ENCODE measurements at places on chromosomes 6 and 20.

DNA sequence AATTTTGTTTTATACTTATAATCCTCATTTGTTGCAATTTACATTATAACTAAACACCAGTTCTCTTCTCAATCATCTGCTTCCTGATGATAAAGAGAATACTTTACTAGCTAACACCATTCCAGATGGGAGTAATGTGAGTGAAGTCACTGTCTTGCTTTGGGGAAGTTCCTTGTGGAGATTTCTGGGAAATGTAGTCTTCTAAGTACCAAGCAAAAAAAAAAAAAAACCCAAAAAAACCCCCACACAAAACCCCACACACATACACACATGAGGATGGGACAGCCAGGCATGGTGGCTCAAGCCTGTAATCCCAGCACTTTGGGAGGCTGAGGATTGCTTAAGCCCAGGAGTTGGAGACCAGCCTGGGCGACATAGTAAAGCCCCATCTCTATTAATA is 2.2 kb upstream of the SNPH start:
- DNase-seq, result no peak

GRCh38 chr6:27452496-27452897 is 20.4 kb downstream of the ZNF184 start:
- DNase-seq, result no peak

DNA sequence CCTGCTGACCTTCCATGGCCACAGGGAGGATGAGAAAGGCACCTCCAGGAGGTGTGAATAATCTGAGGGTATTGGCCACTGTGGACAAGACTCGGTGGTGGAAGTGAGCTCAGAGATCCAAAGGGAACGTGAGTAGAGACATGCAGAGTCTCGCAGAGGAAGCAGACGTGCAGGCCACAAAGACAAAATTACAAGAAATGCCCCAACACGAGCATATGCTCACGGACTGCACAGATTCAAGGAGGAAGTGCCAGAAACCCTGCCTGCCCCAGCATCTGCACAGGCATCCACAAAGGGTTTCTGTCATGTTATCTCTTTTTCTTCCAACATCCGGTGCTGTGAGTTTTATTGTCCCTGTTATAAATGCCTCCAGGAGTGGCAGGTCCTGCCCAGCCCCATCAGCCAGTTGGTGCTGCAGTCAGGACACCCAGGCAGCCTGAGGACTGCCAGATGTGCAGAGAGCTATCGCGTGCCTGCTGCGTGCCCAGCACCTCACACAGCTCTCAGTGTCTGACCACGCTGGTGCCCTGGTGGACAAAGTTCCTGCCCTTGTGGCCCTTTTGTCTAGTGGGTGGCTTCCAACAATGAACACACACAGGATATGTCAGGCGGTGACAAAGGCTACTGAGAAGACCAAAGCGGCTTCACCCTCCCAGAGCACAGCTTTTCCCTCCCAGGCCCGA is 34.0 kb upstream of the FANCE start:
- no peak for DNase-seq

- no peak for DNase-seq
Measured at GRCh38 chr6:162875070-162875469, 147.3 kb downstream of the PACRG start.

DNA sequence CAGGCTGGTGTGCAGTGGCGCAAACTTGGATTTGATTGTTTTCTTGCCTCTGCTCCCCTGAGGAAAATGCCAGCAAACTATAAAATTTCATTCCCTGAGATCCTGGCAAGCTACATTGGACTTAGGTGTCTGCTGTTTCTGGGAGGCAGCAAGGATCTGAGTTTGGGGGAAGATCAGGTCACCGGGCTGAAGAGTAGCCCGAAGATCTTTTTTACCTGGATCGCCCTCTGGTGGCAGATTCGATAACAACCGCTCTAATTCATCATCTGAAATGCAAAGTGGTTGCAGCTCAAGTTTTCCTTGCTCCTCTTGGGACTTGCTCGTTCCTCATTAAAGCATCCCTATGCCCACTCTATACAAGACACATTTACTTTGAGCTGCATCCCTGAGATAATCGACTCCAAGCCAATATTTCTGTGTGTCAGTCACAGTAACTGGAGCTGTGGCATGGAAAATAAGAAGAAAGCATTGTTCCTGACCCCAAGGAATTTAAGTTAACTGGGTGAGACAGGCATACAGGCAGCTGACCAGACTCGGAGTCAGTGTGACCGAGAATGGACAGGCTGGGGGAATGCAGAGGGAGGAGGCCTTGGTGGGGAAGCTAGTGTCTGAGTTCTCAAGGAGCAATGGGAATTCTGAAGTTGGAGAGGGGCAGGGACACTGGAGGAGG is 131.8 kb upstream of the PROKR2 start:
- peak; percentile 15 for DNase-seq

- DNase-seq, result no peak
Measured at GRCh38 chr6:6758915-6759654, 170.6 kb downstream of the LY86 start.

GRCh38 chr6:122374307-122374706 is 25.1 kb upstream of the HSF2 start:
- DNase-seq, result no peak

GRCh38 chr20:25085756-25086495 is 4.0 kb upstream of the VSX1 start:
- DNase-seq, result no peak

GRCh38 chr6:124670801-124671200 is 291.4 kb upstream of the RNF217 start:
- no peak for DNase-seq

GRCh38 chr6:1605004-1605892 is 4.5 kb upstream of the FOXC1 start:
- no peak for DNase-seq

All from caudate nucleus (tissue), 63 donors.